ENCODE measurements at places on chromosomes 3 and 15.

DNA sequence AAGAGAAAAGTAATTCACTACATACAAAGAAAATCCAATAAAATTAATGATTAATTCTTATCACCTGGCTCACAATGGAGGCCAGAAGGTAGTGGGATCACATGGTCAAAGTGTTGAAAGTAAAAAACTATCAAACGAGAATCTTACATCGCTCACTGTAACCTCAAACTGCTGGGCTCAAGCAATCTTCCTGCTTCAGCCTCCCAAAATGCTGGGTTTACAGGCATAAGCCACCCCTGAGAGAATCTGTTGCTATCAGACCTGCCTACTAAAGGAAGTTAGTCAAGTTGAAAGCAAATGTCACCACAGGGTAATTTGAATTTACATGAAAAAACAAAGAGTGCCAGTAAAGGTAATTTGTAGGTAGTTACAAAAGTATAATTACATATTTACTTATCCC is 103.3 kb downstream of the PCCB start:
- no peak for DNase-seq

DNA sequence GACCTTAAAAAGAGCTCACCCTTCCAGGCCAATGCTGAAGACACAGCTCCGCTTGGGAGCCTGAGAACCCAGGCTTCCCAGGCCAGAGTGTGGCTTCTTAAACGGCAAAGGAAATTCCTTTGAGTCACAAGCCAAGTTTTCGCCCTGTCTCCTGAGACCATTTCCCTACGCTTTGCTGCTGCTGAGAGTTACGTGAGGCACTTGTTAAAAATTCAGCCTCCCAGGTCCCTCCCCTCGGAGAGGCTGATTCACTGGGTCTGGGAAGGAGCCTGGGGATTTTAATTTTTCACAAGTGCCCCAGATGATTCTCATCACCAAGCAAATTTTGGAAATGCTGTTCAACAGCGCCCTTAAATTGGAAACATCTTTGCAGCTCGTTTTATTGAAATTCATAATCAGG is 25.5 kb downstream of the RLBP1 start:
- no peak for DNase-seq

DNA sequence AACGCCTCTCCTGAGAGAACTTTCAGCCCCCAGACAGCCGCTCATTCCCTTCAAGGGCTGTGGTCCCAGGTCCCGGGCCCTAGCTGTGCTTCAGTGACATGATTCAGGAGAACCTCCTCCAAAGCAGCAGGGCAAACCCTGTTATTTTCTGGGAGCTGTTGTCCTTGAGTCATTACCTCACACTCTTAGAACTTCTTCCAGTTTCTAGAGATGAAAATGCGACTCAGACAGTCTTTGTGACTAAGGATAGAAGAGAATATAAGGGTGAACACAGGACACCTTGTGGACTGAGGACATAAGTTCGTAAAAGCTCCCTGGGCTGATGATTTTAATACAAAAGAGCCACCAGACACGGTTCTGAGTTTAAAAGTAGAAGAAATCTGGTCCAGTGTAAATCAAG is 203.8 kb downstream of the RORA start:
- DNase-seq, result no peak

DNA sequence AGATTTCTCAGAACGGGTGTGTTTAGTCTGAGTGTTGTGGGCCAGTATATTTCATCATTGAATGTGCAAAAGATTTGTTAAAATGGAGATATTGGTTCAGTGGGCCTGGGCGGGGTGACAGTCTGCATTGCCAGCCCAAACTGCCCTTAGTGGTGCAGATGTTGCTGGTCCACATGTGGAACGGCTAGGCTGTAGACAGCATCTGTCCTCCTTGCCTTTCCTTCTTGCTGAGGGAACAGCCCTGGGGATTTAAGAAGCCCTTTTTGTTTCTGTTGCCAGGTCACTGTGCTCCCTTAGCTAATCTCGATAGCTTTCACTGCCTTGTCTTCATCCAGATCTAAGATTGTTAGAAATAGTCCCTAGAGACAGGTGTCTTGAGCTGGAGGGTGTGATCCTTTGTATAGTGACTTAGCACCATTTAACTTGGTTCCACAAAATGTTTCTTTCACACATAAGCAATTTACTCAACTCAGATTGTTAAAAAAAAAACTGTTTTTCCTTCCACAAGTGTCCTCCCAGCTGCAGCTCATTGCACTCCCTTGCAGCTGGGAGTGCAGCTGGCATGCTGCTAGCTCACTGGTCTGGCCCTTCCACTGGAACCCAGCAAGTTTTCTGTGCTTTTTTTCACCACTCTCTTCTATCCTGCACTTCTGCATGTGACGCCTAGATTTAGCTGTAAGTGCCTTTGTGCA is 37.5 kb downstream of the GAP43 start:
- no peak for DNase-seq

DNA sequence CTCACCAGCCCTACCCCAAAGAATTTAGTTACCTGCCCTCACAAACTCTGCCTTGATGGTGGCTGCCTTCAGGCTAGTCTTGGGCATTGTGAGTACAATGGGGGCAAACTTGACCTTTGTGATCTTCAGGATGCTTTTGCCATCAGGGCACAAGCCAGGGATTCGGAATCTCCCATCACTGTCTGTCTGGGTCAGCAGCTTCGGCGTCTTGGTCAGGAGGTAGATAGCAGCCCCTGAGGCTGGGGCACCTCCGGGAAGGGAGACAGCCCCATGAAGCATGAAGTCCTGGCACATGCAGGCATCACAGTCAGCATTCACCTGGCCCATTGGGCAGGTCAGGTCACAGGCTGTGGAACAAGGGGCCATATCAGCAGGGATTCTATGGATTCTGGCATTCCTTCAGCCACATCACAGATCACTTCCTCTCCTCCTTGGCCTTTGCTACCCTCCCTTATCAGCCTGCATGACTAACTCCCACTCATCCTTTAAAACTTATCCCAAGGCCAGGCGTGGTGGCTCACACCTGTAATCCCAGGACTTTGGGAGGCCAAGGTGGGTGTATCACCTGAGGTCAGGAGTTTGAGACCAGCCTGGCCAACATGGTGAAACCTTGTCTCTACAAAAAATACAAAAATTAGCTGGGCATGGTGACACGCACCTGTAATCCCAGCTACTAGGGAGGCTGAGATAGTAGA is 6.9 kb downstream of the CILP start:
- no peak for DNase-seq

GRCh38 chr3:12869035-12869621 is 27.8 kb upstream of the RPL32 start:
- DNase-seq, result no peak

Data from foreskin keratinocyte (primary cell).